AG04450 (cell line): ENCODE measurements at places on chromosomes 1 and 21.

DNA sequence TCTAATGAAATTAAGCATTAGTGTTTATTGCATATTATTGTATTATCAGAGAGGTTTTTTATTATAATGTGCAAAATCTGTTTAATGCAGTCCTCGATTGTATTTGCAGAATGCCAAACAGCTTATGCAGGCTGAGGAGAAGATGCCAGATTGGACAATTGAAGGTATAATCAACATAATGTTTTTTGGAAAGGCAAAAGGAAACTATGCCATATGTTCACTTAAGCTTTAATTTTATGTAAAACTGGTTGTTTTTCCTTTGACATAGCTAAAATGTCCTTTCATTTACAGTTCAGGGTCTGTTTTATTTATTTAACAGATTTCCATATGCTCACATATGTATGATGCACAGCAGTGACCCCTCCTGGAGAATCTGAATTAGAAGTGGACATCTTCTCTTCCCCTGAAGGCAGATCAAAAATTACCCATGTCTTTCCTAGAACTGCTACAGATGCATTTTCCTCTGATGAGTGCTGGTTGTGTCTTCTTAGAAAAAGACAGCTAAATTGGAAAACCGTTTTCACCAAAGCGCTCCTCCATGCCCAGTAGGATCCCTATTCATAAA is 143.5 kb upstream of the USH2A start:
- DNase-seq = no peak

- DNase-seq = no peak
These were observed 16.9 kb downstream of the MATN1 start for GRCh38 chr1:30706528-30706927.

GRCh38 chr1:218366322-218367052 is 21.4 kb downstream of the TGFB2 start:
- DNase-seq = no peak

DNA sequence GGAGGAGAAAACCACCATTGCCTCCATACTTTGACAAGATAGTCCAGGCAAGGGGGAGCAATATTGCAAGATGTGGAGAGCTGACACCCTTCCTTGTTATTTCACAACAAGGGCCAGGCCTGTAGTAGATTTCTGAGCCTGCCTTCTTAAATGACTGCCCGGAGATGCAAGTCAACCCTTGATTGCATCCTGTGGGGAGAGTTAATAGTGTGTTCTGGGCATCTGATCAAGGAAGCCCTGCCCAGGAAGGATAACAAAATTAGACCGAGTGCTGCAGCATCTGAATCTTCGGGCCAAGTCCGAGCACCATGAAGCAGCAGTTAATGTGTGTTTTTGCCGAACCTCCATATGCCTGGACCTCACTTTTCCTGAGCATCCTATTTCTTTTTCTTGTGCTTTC is 382.3 kb downstream of the PRDM2 start:
- no peak for DNase-seq

DNA sequence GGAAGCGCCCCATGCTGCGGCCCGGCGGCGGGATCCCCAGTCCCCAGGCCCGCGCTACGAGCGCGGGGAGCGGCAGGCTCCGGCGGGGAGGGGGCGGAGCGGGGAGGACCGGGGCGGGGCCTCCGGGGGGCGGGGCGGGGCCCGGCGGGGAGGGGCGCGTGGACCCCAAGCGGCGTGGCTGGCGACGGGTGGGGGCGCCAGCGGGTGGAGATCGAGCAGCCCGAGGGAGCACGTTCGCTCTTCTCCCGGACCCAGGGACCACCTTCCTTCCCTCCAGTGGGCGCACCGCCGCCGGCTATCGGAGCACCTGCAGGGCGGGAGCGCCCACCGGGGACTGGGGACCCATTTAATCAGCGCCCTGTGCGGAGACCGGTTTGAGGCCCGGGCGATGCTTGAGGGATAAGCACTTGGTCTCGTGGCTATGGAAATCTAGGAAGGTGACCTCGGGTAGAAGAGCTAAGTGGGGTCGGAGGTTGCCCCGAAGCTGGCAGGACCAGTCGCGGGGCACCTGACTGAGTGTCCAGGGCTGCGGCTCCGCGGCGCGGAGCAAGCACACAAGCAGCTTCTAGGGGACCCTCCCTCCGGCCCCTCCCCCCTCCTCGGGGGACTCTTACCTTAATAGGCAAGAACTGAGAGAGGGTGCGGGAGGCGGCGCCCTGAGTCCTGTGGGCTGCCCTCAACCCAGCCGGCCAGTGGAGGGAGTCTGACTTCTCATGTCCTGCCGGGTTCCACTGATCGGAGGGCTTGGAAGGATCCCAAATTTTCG is at the start of gene TSPAN2:
Gene TSPAN2 (minus strand): TSS at position 84 of the 766 bp plus-strand sequence. CDS start 71 bp downstream, at position 13.
- peak; percentile 20 for DNase-seq

DNA sequence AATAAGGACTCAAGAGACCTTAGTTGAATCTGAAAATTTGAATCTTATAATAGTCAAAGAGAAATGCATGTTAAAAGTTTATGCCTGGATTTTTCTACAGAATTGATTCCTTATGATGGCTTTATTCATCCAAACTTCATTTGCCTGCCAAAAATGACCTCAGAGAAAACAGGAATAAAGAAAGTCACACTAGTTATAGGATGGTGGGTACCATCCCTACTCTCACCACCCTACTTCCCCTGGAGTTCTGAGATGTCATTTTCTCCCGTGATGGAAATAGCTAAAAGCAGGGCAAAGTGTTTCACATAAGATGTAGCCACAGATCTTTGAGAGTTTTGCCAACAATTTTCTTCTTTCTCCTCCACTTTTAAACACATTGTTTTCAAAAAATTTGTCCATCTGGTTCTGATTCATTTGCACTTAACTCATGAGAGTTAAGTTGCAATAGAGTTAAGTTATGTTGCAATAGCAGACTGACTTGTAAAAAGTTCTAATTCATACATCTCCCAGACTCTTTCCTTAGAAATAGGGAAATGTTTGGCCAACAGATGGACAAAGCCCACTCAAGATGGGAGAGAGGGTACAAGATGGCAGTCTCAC is 384.6 kb downstream of the PLPP3 start:
- peak; percentile 33 for DNase-seq

GRCh38 chr1:109361649-109362048 is 36.1 kb downstream of the SORT1 start:
- DNase-seq = no peak

GRCh38 chr1:16248603-16249516 is 11.9 kb upstream of the CPLANE2 start:
- peak; percentile 58 for DNase-seq

- no peak for DNase-seq
These were observed 199.3 kb upstream of the GRIK3 start for GRCh38 chr1:37233606-37234005.

DNA sequence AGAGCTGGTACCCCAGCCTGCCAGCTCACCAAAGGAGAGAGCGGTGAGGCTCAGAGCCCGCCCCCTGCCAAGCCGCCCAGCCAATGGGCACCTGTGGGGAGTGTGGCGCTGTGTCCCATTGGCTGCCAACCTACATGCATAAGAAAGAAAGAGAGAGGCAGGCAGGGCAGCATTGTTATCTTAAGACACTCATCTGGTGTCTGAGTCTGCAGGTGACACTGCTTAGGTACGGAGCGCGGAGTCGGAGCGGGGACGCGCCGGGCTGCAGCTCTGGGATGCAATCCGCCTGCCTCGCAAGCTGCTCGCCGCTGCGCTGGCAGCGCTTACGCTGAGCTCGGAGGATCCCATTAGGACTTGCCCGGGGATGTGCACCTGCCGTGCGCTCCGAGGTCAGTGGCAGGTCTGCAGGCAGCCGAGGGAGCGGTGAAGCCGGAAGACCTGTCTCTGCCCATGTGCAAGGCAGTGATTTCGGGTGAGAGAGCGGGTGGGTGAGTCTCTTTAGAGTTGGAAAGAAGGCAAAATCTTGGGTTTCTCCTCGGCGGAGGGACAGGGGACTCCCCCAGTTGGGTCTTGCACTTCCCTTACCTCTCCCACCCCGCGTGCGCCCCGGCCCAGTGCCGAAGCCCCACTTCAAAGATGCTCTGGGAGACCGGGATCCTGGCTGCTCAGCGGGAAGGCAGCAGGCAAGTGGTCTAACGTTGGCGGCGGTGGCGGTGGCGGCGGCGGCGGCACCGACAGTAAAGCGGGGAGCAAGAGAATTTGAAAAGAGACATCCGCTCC is at the start of gene BRINP2:
Gene BRINP2 (plus strand): TSS at position 203 of the 780 bp plus-strand sequence. CDS start 58,919 bp downstream, outside the sequence.
- no peak for DNase-seq

DNA sequence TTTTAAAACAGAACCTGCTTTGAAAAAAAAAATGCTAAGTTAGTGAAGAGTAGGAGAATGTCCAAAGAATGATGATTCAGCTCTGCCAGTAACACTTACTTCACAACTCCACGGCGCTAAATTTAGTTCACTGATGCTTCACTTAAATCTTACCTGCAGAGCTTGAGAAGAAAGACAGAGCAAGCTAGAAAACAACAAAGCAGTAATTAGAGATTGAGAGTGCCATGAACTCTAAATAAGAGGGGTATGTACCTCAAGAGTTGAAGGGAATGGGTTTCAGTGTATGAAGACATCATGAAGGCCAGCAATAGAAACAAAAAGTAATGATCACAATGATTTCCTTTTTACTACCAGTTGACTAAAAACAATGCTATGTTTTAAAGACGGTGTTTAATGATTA is 32.8 kb downstream of the EPRS1 start:
- no peak for DNase-seq

GRCh38 chr1:154474802-154475201 is 27.2 kb upstream of the TDRD10 start:
- DNase-seq = no peak

- DNase-seq = no peak
These were observed 65.9 kb downstream of the PIK3CD start for GRCh38 chr1:9717193-9718005.

DNA sequence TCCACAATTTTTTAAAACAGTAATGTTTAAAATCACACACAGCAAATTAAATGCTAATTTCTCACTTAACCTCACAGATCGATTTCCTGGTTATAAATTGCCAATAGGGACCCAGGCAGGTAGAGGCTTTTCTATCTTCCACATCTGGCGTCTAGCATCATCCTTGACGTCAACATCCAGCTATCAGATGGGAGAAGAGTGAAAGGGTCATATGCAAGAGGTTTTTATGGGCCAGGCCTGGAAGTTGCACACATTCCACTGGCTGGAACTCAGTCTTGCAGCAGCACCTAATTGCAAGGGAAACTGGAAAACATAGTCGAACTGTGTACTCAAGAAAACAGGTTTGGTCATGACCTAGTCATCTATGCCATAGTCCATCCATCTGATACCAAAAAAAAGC is 6.0 kb upstream of the EEIG2 start:
- DNase-seq = no peak

- DNase-seq = no peak
These were observed 41.2 kb downstream of the GADD45A start for GRCh38 chr1:67726224-67726623.

- no peak for DNase-seq
These were observed 221.4 kb upstream of the PKN2 start for GRCh38 chr1:88462488-88463261.

DNA sequence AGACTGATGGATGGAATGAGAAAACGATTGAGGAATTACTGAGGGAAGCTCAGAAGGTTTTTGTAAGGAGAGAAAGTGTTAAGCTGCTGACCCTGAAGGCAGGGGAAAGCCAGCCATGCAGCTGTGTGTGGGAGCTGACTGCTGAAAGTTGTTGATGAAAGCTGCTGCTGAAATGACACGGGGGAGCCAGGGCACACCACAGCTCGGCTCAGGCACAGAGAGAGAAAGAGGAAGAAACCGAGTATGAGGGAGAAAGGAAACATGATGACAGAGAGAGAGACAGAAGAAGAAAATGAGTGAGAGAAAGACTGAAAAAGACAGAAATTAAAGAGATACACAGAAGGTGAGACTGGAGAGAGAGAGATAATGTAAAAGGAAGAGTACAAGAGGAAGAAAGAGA is 115.5 kb downstream of the LRRC53 start:
- no peak for DNase-seq

GRCh38 chr1:83832194-83832593 is 166.7 kb downstream of the TTLL7 start:
- no peak for DNase-seq

GRCh38 chr1:21866707-21867043 is 54.6 kb downstream of the LDLRAD2 start:
- DNase-seq = no peak

DNA sequence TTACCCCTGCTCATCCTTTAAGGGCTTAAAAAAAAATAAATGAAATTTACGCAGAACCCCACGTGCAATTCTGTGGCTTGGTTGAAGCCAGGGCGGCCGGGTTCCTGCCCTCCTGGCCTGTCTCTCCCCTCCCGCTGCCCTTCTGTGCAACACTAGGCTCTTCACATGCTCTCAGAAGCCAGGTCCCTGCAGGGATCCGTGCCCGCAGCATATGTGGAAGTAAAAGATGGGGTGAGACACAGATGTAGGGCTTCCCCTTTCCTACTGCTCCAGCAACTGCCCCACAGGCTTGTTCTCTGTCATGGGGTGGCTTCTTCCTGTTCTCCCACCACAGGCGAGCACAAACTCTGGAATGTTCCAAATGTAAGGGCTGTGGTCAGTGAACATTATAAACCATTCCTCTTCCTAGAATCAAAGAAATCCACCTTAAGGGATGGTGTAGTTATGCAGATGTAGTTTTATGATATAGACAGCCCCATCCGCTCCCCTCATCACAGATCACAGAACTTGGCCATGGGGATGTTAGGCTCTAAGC is 535.4 kb downstream of the KIF26B start:
- no peak for DNase-seq

DNA sequence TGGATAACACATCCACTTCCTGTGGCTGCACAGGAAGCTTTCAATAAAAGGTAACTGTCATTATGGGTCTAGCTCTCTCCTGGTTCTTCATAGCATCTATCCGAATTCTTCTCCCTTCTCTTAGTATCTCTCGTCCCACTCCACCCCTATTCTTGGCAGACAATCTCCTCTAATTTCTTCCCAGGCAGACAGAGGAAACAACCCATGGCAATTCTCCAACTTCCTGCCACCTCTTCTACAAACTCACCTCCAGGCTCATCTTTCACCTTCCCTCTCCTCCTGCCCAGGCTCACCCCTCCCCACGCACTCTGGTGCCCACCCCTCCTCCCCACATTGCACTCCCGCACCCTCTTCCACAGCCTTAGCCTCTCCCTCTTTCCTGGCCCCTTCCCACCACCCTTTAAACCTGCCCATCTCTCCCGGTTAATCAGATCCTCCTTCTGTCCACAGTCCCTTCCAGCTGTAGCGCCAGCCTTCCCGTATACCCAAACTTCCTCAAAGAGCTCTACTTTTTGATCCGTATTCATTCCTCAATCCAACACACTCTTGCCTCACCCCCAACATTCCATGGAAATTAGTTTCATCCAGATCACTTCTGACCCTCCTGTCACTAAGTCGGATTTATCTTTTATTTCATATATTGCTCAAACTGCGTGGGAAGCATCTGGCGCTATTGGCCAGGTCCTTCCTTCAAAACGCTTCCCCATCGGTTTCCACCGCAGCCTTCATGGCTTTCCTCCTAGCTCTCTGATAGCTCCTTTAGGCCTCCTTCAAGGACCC is 25.9 kb downstream of the SHISA4 start:
- no peak for DNase-seq

GRCh38 chr1:161273402-161273801 is 14.9 kb downstream of the PCP4L1 start:
- DNase-seq = no peak

DNA sequence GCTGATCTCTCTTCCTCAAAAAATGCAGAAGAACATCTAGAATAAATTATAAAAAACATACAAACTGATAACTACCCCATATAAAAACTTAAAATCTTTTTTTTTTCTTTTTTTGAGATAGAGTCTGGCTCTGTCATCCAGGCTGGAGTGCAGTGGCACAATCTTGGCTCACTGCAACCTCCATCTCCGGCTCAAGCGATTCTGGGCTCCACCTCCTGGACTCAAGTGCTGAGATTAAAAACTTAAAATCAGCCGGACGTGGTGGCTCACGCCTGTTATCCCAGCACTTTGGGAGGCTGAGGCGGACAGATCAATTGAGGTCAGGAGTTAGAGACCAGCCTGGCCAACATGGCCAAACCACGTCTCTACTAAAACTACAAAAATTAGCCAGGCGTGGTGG is 31.1 kb downstream of the LIN9 start:
- no peak for DNase-seq
